ENCODE measurements at places on chromosomes 7 and 10.

DNA sequence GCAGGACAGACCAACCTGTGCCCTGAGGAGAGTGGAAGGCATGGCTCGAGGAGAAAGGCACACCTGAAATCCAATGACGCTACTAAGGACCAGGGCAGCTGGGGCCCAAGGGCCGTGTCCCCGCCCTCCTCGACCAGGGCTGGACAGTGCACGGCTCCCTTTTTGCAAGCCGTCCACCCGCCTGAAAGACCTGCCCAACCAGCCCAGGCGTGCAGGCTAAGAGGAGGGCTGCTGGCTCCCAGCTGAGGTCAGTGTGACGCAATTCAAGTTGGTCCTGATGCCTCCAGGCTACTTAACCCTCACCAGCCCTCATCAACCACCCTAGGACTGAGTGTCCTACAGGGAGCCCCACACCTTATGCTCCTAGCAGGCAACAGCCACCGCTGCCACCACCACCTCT lies 69.3 kb downstream of the DLG5 start:
- DNase-seq, result no peak

GRCh38 chr10:79910344-79910743 lies 38.6 kb downstream of the SFTPD start:
- DNase-seq, result no peak

- DNase-seq, result no peak
Observed at GRCh38 chr10:100984672-100985177, 2.6 kb downstream of the MRPL43 start.

DNA sequence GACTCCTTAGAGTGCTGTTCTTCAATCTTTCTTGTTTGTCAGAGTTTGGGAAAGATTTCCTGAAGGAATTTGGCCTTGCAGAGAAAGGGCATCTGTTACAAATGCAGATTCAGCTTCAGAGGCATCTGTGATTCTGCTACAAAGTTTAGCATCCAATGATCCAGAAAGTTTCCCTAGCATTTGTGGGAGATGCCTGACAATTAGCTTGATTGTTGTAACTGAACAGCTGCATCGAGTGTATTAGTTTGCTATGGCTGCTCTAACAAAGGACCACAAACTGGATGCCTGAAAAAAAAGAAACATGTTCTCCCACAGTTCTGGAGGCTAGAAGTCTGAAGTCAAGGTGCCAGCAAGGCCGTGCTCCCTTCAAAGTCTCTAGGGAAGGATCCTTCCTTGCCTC lies 365.1 kb downstream of the GRID1 start:
- DNase-seq, result no peak

- DNase-seq, result no peak
Observed at GRCh38 chr7:102064361-102065025, 222.2 kb upstream of the SH2B2 start.

DNA sequence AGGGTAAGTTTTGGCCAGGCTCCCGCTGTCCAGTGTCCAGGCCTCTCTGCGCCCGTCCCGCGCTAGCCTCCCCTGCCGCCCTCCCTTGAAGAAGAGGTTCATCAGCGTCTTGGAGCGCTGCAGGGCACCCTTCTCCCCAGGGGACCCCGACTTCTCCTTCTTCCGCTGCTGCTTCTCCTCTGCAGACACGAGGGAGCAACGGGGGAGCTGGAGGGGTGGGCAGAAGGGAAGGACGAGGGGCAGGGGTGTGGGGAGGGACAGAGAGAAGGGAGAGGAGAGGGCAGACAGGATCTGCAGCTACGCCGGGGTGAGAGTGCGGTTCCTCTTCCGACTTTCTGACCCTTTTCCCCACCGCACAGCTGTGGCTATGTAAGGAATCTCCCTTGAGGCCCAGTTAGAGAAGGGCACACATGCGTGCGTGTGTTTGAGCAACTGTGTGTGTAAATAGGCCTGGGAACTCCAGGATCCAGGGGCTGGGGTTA lies 12.8 kb downstream of the PDZD7 start:
- no peak for DNase-seq

DNA sequence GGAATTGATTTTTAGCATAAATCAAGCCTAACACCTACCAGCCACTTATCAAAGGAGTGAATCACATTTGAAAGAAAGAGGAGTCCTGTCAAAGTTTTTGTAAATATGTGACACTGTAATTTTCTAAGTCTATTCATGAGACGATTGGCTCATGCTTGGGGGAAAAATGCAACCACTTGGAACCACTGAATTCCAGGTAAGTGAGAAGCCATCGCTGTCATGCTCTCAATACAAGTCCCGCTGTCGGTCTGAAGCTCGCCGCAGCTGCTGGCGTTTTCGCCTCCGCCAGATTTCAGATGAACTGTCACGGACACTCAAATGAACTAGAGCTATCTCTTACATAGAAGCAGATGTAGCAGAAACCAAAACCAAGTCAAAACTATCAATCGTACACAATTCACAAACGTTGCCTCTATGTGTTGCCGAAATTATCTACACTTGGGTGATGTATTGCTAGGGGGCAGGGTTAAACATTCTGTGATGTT lies 279.8 kb upstream of the FZD8 start:
- DNase-seq, result no peak

Measured in activated naive CD4-positive, alpha-beta T cell (primary cell).